Dermis microvascular lymphatic vessel endothelial cell (primary cell): ENCODE measurements at places on chromosomes 7 and 10.

DNA sequence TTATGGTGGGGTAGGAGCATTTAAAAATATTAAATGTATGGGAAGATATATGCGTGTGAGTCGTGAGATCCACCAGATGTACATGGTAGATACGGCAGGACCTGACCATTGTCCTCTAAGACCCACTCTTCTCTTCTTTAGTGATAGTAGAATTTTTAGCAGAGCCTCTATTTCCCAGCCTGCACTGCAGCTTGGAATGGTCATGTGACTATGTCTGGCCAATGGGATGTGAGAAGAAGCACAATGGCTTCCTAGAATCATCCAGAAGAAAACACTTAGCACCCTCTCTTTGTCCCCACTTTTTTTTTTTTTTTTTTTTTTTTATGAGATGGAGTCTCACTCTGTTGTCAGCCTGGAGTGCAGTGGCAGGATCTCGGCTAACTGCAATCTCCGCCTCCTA is 86.6 kb upstream of the CYTH3 start:
- DNase-seq, result no peak

- DNase-seq, result no peak
Observed at GRCh38 chr10:80946957-80947726, 409.4 kb downstream of the SH2D4B start.

DNA sequence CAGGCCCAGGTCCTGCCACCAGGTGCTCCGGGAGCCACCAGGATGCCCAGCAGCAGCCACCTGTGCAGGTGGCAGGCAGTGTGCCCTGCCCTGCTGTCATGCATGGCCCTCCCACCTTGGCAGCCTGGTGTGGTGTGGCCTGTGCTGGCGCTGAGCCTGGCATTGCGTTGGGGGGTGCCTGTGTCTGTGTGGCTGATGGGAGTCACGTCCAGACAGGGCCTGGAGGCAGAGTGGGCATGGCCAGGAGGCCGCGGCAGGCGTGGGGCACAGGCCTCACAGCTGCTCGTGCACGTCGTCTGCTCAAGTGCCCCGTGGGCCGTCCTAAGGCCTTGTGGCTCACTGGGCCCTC is 8.7 kb downstream of the TTYH3 start:
- no peak for DNase-seq

DNA sequence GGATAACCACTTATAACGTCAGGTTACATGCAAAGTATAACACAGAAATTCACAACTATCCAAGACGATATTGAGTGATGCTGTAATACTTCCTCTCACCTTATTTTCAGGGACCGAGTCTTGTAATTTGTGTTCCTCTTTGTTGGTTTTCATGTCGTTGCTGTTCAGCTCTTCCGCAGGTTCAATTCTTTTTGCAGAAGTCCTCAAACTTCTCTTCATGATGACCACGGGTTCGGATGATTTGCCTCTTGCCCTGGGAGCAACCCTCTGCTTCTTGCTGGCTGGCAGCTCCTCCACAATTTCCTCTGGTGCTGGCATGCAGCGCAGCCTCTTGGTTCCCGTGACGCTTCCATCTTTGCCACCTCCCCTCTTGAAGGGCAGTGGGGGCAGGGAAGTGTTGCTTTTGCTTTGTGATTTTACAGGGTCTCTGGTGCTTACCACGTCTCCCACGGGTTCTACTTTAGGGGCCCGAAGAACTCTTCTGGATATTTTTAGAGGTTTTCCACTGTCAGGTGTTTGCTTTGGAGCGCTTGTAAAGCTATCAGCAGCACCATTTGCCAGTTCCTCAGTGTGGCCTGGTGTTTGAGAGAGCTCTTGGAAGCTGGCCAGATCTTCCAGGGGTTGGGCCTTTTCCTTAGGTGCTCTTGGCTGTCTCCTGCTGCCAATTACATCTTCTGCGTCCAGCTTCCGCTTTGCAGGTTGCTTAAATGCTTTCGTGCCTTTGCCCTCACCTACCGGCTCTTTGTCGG is 23.6 kb downstream of the MKI67 start:
- no peak for DNase-seq

- no peak for DNase-seq
Observed at GRCh38 chr10:66877361-66877760, 48.5 kb upstream of the LRRTM3 start.

- no peak for DNase-seq
Observed at GRCh38 chr10:64598600-64598999, 1077.4 kb downstream of the REEP3 start.

DNA sequence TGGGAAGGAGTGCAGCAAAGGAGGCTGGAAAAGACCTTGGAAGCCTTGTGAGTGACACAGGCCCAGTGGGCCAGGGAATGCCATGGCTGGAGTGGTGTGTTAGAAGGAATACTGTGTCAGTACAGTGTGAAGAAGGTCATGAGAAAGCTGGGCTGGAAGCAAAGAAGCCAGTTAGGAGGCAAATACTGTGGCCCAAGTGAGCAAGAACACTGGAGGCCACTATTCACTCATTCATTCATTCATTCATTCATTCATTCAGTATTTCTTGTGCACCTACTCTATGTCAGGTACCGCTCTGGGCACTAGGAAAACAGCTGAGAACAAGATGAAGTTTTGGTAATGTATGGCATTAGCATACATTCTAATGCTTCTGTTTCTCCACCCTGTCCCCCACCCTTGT is 9.6 kb downstream of the CRTAC1 start:
- no peak for DNase-seq

GRCh38 chr7:117072620-117073118 is 119.4 kb downstream of the ST7 start:
- peak; percentile 34 for DNase-seq

- DNase-seq, result no peak
Observed at GRCh38 chr10:17476073-17476472, 21.7 kb upstream of the ST8SIA6 start.

- no peak for DNase-seq
Observed at GRCh38 chr7:107471292-107472070, 1.6 kb downstream of the GPR22 start.

DNA sequence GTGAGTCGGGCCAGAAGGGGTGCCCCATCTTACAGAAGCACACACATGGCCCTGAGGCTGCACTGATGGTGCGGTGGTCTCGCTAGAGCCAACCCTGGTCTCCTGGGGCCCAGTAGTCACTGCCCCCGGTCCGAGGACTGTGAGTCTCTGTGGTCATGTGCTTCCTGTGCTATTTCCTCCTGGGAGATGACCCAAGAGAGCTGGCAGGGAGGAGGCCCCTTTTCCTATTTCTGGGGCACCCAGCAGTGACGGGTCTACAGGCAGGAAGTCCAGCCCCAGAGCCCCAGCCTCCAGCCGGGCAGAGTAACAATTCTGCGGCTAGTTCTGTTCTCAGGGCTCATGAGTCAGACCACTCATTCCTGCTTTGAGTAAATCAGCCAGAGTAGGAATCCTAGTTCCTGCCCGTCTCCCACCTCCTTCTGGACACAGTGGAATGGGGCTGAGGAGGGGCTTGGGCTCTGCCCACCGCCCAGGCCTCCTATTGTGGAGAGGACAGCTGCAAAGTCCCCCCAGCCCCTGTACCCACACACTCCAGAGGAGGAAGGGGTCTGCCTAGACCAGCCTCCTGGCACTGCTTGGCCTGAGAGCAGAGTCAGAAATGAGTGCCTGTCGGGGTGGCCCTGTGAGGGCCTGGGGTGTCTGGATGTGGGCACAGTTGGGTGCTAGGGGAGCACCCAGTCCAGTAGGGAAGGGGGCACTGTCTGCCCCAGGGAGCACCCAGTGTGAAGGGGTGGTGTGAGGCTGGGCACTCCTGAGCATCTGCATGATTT is 80.5 kb upstream of the PPIF start:
- DNase-seq, result peak; percentile 74

GRCh38 chr10:128499956-128500355 is 373.7 kb upstream of the MKI67 start:
- no peak for DNase-seq

- DNase-seq, result no peak
Observed at GRCh38 chr10:10471758-10472157, 545.9 kb upstream of the CELF2 start.

DNA sequence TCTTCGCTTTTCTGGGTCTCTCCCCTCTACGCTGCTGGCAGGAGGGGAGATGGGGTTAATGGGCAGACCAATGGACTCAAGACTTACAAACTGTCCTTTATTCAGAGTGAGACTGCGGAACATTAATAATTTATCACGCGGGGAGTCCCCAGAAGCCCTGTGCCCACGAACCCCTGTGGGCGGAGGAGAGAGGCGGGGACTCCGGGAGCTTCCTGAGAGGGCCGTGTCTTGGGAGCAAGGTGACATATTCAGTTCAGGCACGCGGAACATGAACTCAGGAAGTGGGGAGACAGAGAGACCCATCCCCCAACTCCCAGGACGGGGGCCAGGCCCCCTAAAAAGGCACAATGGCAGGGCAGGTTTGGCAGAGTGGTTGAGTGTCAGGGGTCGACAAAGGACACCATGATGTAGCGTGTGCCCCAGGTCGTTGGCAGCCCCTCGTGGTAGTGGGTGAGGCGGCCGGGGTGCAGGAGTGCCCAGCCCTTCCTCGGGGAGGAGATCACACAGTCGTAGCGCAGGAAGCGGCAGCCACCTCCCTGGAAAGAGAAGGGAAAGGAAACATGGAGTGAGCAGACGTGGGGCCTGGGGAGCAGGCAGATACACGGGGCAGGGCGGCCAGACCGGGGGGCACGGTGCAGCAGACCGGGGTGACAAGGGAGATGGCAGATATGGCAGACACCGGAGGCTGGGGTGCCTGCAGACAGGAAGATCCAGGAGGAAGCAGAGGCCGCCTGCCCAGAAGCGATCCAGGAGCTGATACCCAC is 5.2 kb upstream of the MOGAT3 start:
- DNase-seq, result no peak

- DNase-seq, result no peak
Observed at GRCh38 chr7:25091176-25091575, 33.9 kb downstream of the CYCS start.

DNA sequence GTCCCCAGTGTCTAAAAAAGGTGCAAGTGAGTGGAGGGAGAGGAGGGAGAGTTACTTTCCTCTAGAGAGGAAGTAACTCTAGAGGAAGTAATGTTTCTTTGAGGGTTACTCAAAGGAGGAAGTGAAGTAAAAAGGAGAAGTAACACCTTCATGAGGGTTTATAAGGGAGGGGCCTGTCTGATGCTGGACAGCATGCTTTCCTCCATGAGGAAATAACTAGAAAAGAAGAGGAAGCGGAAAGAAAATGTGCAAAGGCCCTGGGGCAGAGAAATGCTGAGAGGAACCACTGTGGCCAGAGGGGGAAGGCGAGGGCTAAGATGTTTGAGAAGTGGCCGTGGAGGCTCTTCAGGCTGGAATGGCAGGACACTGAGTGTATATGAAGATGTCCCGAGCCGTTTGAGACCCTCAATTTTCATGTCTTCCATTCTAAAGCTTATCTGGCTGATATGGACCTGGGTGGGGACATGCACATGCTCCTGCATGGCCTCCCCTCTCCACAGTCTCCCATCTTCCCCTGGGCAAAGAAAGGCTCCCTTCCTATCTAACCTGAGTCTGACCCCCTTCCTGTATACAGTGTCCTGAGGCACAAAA is 3.4 kb upstream of the SLC18A2 start:
- no peak for DNase-seq

DNA sequence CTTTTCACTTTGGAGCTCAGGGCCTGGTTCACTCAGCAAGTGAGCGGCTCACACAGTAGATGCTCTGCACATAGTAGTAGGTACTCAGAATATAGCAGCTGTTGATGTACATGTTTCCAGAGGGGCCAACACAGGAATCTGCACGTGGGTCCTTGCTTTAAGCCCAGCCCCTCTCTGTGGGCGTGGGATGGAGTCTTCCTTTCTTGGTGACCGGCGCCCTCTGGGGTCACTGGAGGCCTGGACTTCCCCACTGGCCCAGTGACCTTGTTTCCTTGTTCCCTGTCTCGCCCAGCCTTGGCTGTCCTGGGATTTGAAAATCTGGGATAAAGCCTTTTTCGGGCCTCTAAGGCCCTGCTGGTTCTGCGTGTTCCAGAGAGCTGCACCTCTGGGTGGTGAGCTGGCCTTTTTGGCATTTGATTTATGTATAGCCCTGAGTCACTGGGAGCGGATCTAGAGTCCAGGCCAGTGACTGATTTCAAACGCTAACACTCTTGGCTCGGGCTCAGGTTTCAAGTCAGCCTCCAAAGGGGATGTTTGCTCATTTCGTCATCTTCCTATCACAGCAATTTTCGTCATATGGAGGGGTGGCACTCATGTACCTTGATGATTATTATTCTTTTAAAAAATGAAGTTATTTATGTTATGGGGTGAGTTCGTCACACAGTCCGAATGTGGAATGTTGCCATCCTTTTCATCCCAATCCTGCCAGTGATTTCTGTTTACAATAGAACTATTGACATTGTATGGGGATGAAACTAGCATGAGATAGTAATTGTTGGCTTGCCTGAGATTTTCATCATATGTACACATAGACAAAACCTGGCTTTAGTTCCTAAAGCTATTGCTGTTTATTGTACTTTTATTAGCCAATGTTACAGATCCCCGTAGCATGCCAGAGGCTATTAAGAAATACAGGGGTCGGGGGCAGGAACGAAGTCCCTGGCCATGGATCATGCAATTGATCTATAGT is 65.5 kb downstream of the CUX1 start:
- DNase-seq, result peak; percentile 99

DNA sequence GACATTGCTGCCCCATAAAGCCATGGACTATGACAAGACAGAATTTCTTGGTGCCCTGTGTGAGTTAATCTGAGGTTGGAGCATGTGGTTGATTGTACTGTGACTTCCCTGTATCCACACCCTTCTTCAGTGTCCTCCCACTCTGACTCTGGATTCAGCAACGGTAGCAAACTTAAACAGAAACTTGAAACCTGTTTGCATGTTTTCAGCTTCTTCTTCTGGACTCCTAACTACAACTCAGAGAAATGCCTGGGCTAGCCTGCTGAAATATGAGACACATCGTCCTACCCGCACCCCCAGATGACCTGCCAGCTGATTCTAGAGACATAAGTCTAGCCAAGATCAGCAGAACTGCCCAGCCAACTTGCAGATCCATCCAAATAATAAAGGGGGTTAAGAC is 78.4 kb downstream of the IPMK start:
- no peak for DNase-seq

- DNase-seq, result no peak
Observed at GRCh38 chr10:11224321-11224720, 206.6 kb downstream of the CELF2 start.
